Activated CD4-positive, CD25-positive, alpha-beta regulatory T cell treated with anti-CD3 and anti-CD28 coated beads, Interleukin-2, amount 50 U/mL, for 24 hours (primary cell): ENCODE measurements at places on chromosomes 3 and 15.

DNA sequence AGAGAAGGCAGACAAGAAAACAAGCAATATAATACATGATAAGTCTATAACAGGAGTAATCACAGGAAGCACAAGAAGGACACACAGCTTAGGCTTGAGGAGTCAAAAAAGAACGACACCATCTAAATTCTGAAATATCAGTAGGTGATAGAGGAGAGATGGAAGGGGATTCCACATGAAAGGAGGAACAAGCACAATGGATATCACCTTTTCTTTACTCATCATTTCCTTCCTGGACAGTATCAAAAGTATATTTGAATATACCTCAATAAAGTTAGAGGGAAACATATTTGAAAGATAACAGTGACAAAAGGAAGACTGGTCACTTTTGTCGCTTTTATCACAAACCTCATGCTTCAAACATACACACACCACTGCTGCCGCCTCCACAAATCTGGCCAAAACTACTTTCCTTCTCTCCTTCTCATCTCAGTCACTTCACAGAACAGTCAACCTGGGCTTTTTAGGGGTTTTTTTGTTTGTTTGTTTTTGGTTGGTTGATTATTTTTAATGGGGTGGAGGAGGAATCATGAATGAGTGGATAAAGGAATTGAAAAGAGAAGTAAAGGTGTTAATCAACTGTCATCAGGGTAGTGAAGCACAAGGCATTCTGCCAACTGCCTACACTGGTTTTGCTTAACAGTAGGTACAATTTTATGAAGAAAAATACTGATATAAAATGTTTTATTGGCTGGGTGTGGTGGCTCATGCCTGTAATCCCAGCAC, 18.5 kb downstream of the DENND4A start:
- peak; percentile 76 for ATAC-seq

DNA sequence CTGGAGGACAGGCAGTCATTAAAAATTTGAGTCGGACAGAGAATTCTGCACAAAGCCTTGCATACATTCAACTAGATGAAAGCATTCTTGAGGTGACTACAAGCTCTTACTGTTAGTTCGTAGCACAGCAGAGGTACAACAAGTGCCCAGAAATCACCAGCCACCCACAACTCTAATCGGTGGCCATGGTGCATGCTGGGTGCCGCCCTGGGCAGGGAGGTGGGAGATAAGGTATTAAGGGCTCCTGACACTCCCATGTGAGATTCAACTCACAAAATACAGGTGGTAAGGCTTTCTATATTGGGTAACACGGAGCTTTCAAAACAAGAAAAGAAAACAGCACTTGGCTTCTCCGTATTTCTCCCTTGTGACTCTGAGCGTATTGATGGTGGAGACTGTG, 66.0 kb downstream of the MEIS2 start:
- no peak for ATAC-seq

- ATAC-seq: no peak
Observed at GRCh38 chr3:127063916-127064315, 81.0 kb downstream of the PLXNA1 start.

DNA sequence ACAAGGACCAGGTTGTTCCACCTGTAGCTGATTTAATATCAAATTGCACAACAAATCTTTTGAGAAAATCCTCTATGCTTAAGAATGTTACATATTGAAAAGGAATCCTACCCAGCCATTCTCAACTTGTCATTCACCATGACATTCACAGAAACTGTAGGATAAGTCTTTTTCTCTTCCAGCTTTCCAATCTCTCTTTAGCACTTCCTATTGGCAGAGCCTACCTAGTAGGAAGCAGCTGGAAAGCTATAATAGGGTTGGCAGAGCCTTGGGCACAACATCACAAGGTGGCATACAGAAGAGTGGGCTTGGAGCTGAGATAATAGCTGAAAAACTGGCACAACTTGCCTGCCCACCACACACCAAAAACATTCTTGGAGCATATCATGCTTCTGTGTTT, 67.3 kb upstream of the NUDT16 start:
- no peak for ATAC-seq

DNA sequence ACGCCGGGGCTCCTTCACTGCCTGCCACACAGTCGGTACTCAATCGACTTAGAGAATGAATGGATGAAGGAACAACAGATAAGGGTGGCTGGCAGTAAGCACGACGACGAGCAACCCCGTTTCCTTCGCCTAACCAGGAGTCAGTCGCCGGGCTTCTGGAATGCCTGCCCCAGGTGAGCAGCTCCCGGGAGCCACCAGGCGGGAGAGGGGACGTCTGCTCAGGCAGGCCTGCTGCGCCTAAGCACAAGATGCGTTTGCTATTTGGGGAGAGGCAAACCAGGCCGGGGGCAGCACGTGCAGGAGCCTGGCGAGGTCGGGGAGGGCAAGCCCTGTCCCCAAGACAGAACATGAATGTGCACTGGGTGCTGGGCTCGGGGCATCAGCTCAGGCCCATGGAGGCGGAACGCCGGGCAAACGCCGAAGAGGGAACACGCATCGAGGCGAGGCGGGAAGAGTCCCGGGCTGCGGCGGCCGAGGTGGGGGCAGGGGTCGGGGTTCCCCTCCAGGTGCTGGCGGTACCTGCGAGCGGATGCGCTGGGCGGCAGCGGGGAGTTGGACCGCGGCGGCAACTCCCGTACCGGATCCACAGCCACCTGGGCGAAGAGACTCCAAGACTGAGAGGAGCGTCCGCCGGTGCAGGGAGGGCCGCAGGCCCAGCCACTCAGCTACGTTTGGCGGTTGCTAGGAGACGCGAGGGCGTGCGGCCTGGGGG, at the start of gene CFAP92:
Gene CFAP92, minus strand, starts transcription at position 616 of the 712 bp plus-strand sequence. CDS start 772 bp downstream, outside the sequence.
- peak; percentile 98 for ATAC-seq

DNA sequence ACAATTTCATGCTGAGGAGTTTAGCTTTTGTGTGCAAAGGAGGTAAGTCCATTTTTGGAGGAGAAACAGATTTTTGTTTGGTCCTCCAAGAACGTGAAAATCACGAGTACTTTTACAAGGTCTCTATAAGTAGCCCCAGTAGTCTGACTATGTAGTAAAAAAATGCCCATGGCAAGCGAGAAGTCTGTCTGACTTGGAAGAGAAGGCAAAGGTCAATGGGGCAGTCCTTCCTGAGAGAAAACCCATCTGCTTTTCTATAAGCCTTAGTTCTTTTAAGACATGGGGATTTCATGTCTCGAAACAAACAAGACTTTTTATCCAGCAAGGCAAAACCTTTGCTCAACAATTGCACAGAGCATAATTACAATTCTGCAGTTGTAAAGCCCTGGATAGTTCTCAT, 183.2 kb downstream of the GAP43 start:
- ATAC-seq: no peak
